ENCODE measurements at places on chromosomes 1 and 21. TPM values are rescaled to one million over a fixed set of nuclear protein-coding genes. Genes with fewer than 3 reads are reported as not detected.
A peak's percentile ranks its signal among the peaks of the same experiment; 100 is the strongest.

DNA sequence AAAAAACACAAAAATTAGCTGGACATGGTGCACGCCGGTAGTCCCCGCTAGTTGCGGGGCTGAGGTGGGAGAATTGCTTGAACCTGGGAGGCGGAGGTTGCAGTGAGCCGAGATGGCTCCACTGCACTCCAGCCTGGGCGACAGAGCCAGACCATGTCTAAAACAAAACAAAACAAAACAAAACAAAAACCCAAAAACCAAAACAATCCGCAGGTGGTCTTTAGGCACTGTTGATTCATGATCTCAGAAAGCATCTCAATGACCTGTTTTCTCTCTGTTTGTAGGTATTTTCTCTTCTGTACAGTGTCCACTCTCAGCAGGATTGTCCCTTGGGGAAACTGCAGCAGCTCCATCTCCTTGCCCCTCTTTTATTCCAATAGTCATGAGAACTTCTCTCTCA lies 74.9 kb upstream of the ADGRL2 start:
- DNase-seq = no peak

DNA sequence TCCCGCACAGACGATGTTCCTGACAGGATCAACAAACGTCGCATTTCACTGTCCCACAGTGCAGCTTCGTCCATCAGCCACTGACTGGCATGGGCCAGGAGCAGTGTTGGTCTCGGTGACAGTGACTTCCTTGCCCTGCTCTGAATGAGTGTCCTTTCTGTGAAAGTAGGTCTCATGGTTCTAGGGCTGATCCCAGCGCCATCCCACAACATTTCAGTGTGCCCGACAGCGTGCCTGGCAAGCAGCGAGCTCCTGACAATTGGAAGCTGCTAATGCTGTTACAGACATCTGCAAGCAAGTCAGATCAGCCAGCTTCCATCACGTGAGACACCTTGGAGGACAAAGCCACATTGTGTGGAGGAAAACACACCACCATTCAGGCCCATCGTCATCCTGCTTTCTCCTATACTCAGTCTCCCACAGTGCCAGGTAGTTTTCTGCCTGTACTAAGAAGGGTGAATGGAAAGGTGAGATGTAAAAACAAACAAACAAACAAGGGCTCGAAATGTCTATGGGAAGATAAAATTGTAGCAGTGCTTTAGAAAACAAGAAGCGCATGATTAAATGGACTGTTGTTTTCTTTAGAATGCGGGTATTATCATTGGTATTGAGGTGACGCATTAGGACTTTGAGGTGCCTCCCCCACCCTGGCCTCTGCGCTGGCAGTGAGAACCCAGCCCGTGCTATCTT lies 21.9 kb downstream of the ERRFI1 start:
- peak; percentile 12 for DNase-seq

DNA sequence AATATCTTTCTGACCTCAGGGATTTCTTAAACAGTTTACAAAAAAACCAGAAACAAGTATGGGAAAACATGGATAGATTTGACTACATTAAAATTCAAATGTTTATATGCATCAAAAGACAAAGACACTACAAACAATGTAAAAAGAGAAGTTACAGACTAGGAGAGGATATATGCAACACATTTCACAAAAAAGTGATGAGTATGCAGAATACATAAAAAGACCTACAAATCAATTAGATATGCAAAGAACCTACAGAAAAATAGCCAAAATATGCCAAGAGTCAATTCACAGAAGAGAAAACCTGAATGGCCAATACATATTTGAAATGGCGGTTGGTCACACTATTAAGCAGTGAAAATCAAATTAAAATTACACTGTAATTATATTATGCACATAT lies 175.0 kb downstream of the FOXD2 start:
- no peak for DNase-seq

DNA sequence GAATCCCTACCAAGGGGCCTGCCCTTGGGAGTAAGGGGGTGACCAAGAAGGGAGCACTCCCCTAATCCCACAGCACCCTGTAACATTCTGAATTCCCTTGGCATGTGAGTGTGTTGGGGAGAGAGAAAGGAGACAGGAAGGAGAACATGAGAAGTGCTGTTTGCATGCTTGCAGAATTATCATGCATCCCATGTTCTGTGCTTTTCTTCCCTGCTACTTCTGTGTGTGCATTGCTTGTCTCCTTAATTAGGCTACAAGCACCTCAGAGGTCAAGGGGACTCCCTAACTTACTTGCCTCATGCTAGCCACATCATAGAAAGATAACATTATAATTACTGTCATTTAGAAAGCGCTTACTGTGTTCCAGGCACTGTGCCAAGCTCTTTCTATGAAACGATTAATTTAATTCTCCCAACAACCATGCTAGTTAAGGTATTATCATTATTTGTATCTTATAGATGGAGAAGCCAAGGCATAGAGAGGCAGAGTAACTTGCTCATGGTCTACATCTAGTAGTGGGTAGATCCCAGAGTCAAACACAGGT lies 11.1 kb downstream of the NOS1AP start:
- no peak for DNase-seq

GRCh38 chr1:25744140-25744581 lies 55.8 kb upstream of the SELENON start:
- DNase-seq = peak; percentile 68

DNA sequence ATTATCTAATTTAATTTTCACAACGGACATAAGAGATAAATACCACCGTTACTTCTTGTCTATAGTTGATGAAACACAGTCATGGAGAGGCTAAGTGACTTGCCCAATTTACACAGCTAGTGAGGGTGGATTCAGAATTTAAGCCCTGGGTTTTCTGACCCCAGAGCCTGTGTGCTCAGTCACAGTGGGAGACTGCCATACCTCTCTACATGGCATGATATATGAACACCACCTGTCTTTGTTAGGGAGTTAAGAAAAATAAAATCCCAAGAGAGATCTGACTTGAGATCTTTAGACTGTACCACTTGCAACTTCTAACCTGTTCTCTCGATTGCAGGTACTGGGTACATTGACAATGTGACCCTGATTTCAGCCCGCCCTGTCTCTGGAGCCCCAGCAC lies 40.3 kb downstream of the LAMC2 start:
- no peak for DNase-seq

GRCh38 chr1:57046462-57046861 lies 80.6 kb upstream of the C8B start:
- no peak for DNase-seq

DNA sequence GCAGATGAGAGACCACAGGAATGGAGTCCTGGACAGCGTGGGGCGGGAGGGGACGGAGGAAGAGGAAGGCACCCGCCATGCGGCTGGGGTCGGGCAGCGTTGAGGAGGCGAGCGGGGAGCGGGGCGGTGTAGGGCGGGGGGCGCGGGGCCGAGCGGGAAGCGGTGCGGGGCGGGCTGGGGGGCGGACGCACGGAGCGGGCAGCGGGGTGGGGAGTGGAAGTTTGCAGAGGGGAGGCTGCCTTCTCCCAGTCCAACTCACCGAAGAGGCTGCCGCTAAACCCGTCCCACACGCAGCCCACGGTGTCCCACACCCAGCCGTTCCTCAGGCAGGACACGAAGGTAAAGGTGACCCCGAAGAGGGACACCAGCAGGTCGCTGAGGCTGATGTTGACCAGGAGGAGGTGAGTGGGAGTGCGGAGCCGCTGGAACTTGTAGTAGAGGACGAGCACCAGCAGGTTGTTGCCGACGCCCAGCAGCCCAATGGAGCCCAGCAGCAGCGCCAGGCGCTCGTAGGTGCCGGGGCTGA lies 483 bp downstream of the CHML start:
- peak; percentile 41 for DNase-seq

DNA sequence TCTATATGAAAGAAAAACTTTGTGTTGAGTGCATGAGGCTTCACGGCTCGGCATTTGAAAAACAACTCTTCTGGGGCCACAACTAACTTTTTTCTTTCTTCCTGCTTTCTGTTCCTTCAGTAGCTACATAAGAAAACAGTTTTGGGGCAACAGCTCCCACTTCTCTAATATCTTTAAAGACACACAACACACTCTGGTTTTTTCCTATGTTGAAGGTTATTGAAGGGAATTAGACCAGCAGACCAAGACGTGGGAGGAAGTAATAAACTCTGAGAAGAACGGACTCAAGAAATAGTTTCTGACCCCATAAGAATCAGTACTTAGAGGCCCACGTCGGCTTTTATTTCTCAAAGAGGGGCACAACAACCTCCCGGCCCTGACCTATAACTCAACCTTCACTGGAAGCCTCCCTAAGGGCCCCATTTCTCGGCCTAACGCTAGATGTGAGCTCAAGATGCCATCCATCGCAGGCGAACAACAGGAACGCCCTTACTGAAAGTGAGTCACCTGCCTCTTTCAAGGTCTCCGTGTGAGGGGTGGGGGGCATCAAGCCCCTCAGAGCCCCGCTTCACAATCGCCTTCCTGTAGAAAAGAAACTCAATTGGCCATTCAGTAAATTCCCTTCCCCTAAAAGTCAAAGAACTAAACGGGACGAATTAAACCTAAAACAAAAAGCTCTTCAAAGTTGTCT lies 844 bp downstream of the ZMYM6 start:
- peak; percentile 60 for DNase-seq

GRCh38 chr1:167629681-167630567 lies at the start of gene RCSD1:
TSS of gene RCSD1 (plus strand) at chr1:167630232. CDS start at chr1:167630424, 192 bp downstream.
- peak; percentile 13 for DNase-seq

GRCh38 chr1:61742620-61743430 lies 545 bp downstream of the PATJ start:
- peak; percentile 56 for DNase-seq

DNA sequence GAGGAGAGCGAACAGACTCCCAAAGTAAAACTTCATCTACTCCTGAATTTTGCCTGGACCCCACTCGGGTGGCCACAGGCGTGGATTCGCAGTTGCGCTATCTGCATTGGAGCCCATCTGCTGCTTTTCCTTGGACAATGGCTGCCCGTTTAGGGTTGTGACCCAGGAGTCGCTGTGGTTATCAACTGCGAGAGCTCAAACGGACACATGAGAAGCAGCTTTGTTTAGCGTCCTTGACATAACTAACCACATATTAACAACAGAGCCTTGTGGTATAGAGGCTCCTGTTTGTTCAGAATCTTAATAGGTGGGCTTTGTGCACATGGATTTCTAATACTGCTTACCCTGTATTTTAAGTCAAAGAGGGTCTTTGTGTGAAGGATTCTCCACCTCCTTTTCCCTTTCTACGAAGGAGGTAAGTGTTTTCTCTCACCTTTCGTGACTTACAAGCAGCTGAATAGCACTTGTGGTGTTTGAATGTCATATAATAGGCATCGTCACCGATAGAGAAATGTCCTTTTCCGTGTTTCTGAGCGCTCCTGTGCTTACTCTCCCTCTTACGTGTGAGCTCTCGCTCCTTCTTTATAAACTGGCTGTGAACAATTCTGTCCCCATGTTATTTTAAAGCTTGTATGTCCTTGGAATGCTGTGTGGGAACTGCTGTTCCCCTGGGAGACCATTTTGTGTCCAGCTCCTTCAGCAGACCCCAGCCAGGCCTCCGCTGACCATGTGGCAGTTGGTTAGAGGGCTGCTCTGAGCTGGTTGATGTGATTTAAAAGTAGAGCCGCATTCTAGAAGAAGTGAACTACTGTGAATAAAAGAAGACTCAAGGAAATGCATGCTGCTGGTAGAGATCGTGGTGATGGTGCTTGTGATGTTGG lies 441.4 kb downstream of the RPS6KC1 start:
- no peak for DNase-seq

GRCh38 chr1:219322766-219323165 lies 149.1 kb downstream of the LYPLAL1 start:
- peak; percentile 40 for DNase-seq

- DNase-seq = no peak
Measured at GRCh38 chr1:201357636-201358348, 19.7 kb downstream of the TNNT2 start.

DNA sequence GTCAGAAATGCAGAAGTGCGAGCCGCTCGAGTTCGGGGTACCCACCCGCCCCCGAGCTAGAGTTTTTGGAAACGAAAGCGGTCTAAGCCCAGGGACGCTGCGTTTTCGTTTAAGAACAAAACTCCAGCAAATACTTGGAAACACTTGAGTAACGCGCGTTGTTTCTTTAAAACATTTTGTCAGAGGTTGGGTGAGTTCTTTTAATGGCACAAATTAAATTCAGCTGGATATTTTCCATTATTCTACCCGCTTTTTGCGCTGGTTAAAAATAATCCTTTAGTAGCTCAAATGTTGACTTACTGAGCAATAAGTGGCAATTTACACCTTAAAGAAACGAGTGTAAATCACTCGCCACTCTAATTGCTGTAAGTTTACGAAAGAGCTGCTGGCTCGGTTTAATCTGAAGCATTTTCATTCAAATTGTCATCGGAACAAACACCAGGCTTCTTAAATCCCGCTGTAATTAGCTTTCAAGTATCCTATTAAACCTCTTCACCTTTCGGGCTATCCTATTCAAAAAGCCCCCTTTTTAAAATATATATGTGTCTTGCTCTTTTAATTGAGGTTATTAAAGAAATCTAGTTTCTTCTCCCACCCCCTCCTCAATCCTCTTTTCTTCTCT lies 1.5 kb downstream of the LHX8 start:
- peak; percentile 43 for DNase-seq

- DNase-seq = no peak
Measured at GRCh38 chr1:70364439-70364838, 9.9 kb upstream of the ANKRD13C start.

GJA8 gene
- not detected for polyA plus RNA-seq

MROH9 gene
- not detected for polyA plus RNA-seq

LIPI gene
- not detected for polyA plus RNA-seq

TNFAIP8L2 gene
- polyA plus RNA-seq = not detected

MPZ gene
- polyA plus RNA-seq = 1.9 TPM

CRP gene
- not detected for polyA plus RNA-seq

SLC1A7 gene
- 0.09 TPM for polyA plus RNA-seq

IVL gene
- polyA plus RNA-seq = 0.10 TPM

CNIH3 gene
- 19.7 TPM for polyA plus RNA-seq

FMN2 gene
- polyA plus RNA-seq = 15.2 TPM

PALMD gene
- 0.91 TPM for polyA plus RNA-seq

SLAMF9 gene
- polyA plus RNA-seq = not detected

NOC2L gene
- polyA plus RNA-seq = 34.1 TPM

INAVA gene
- polyA plus RNA-seq = 0.03 TPM

NPL gene
- 1.4 TPM for polyA plus RNA-seq

TMEM222 gene
- polyA plus RNA-seq = 37.1 TPM
